Sciatic nerve (tissue), 2 donors: ENCODE measurements at places on chromosomes 5 and 9. TPM values are rescaled to one million over a fixed set of nuclear protein-coding genes. Genes with fewer than 3 reads are reported as not detected.

- DNase-seq: no peak
These were observed 4.3 kb downstream of the MCTP1 start for GRCh38 chr5:95280401-95281095.

- DNase-seq: no peak
These were observed 70.1 kb upstream of the MEF2C start for GRCh38 chr5:88952996-88953643.

DNA sequence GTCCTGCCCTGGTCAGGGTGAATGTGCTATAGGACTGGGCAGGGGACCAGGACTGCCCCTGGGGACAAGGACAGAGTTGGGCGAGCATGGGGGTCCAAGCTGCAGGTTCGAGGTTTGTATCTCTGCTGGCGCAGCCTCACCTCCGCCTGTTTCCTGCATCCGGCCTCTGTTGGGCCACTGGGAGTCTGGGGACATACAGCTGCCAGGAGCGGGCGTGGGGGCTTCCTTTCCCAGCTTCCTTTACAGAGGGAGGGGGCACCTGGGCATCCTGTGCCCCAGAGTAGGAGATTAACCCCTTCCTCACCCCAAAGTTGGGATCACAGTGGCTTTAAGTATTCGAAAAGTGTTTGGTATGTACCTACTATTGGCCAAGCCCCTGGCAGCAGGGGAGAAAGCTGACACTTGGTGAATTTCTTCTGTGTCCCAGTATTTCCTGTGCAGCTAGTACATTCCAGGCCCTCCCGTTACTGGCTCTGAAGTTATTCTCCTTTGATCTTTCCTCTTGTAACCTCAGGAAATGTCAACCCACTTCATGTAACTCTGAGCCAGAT is 19.0 kb downstream of the OLFML2A start:
- no peak for DNase-seq

GRCh38 chr5:93421468-93421867 is 159.6 kb downstream of the NR2F1-AS1 start:
- no peak for DNase-seq

NACC2 gene
- total RNA-seq: 56.8 TPM

DNA sequence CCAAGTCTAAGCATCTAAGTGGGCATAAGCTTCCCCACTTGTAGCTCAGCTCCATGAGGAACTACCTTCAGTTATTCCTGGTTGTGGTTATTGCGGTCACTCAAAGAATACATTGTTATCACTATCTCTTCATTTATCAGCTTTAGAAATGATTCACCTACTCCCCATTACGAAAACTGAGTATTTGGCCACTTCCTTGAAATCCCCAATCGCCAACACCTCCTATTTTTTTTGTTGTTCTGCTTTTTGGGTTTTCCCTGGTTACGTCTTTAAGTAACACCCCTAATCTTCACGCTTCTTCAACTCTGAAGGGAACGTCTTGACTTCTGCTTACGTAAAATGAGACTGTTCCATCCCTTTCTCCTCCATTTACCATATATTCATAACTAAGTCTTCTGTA is 20.7 kb downstream of the MAPK9 start:
- DNase-seq: no peak

DNA sequence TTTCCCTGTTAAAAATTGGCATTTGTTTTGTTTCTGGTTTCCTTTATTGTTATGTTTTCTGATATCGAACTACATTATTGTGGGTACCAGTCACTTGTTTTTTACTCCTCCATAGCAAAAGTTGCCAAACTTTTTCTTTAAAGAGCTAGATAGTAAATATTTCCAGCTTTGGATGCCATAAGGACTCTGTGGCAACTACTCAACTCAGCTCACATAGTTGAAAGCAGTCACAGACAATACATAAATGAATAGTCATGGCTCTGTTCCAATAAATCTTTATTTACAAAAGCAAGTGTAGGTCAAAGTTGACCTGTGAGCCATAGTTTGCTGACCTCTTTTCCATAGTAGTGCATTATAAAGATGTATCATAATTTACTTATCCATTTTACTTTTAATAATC is 305.0 kb downstream of the RASEF start:
- DNase-seq: no peak

- DNase-seq: peak; percentile 31
These were observed 63.1 kb downstream of the UGCG start for GRCh38 chr9:111959468-111960359.

DNA sequence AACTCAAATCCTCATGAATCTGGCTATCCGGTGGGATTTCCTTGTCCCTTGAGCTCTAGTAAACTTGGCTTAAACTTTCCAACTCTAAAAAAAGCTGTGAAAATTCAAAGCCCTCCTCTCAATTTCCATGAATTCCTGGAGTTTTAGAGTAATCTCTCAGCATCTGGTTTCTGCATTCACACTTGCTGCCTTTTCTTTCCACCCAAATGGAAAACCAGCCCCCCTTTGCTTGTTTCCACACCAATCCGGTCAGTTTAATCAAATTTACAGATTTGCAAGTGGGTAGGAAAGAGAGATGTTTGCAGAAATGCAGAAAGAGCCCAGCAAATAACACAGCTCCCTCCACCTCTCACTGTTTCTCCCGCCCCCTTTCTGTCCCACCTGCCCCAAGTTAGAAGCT is 91.1 kb downstream of the ENC1 start:
- DNase-seq: no peak

- no peak for DNase-seq
These were observed 22.9 kb downstream of the CPLX2 start for GRCh38 chr5:175894271-175894670.

RNF224 gene
- total RNA-seq: not detected

- DNase-seq: no peak
These were observed 266.1 kb downstream of the CWC27 start for GRCh38 chr5:65034813-65035209.

DNA sequence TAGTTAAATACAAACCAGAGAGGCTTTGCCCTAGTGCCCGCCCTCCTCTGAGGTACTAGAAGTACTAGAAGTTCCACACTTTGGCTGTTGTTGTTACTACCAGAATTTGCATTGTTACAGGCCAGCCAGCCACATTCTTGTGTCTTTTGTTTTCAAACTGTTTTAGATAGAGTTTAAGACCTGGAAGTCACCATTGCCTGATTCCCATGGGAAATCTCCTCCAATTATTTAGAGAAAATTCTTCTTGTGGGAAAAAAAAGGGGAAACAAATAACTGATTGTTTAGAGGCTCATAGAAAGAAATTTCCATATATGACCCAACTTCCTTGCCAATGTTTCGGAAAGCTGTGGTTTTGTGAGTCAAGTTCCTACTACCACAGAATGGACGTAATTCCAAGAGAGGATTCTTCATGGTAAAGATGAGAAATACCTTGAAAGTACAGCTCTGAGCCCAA is 252.2 kb downstream of the GOLPH3 start:
- DNase-seq: no peak

PBX3 gene
- 39.1 TPM for total RNA-seq

FOXE1 gene
- total RNA-seq: not detected

DNA sequence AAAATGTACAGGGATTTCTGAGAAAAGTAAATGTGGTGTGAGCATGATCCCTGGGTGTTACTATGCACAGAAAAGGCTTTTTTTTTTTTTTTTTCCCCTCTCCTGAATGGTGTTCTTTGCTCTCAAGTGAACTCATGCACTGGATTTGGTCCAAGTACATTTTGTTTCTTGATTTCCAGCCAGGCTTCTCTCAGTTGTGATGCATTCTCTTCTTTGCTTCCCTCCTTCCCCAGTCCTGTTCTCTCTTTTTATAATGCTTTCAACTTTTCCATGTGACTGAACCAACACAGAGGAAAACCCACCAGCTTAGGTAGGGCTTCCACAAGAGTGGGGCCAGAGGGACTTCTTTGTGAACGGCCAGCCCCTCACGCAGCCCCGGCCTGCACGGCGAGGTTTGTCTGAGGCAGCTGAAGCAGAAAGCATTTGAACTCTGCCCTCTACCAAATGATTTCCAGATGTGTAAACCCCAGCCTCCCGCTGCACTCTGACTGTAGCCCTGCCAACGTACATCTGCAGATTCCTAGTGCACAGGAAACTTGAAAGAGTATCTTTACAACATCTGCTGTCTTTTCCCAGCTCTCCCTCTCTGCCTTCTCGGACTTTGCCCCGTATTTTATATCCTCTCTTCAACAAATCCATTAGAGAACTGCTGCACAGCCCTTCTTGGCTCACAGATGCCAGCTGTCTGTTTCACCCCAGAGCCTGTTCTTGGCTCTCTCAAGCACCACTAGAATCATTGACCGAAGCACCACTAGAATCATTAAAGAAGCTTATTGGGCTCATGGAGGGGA is 71.8 kb upstream of the CD180 start:
- peak; percentile 83 for DNase-seq

HCN1 gene
- 37.3 TPM for total RNA-seq

DNA sequence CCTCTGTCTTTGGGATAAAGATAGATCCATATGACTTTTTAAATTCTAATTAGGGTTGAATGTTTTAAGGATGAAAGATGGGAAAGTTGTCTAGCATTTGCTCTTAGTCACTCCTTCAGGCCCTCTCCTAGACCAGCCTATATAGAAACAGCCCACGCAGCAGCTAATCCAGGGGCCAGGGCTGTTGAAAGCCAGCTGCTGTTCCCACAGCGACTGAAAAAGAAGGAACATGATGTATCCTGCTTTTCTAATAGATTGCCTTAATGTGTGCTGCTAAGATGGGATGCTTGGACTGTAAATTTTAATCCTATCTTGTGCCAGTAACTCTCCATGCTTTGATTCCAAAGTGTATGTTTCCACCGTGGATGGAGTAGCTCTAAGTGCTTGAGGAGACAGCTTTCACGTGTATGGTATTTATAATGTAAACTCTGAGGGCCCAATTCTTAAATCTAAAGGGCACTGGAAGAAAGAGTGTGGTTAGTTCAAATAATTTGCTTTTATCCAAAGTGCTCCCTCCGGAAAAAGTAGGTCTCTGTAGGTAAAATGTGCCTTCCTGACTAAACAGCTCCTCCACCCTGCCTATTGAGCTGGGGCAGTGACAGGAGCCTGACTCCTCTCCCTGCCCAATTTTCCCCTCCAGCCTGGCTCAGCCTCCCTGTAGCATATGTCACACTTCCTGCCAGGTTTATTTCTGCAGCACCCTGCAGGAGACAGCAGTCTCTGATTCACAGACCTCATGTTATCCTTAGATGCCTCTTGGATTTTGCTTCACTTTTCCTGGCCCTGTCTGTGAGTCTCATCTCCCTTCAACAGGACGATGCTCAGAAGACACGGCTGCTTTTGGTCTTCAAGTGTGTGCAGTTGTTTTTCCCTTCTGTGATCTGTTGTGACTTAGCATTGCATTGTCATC is 33.2 kb downstream of the SLC36A1 start:
- DNase-seq: no peak

DNA sequence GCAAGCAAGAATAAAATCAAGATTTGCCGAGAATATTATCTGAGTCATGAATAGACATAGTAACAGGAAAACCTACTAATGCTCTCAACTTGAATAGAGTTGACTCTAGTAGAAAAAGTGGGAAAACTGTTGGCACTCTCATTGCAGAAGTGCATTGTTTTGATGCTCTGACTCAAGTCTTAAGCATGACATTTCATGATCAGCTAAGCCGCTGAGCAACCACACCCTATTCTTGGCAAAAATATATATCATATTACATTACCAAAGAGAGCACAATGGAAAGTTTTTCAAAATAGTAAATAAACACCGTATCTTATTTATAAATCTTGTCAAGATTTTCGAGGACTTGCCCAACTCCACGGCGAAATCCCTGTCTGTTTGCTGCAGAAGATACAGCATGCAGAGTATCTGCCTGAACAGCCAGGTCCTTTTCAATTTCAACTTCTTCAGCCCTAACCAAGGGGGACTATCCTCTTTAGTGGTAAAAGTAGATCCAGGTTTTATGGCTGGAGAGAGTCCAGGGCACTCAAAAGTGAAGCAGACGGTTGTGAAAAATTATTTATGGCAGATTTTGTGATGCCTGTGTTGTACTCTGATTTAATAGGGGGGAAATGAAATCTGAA is 13.9 kb upstream of the ADAMTSL1 start:
- no peak for DNase-seq

- DNase-seq: no peak
These were observed 162.0 kb downstream of the SLC25A46 start for GRCh38 chr5:110900829-110901228.

GRCh38 chr5:173686950-173687349 is 70.5 kb upstream of the BOD1 start:
- DNase-seq: no peak

GRCh38 chr5:117623042-117623805 is 1048.6 kb upstream of the SEMA6A start:
- no peak for DNase-seq

SPATA31C1 gene
- not detected for total RNA-seq

- no peak for DNase-seq
These were observed 1462.1 kb upstream of the CDH9 start for GRCh38 chr5:28500511-28500910.

DNA sequence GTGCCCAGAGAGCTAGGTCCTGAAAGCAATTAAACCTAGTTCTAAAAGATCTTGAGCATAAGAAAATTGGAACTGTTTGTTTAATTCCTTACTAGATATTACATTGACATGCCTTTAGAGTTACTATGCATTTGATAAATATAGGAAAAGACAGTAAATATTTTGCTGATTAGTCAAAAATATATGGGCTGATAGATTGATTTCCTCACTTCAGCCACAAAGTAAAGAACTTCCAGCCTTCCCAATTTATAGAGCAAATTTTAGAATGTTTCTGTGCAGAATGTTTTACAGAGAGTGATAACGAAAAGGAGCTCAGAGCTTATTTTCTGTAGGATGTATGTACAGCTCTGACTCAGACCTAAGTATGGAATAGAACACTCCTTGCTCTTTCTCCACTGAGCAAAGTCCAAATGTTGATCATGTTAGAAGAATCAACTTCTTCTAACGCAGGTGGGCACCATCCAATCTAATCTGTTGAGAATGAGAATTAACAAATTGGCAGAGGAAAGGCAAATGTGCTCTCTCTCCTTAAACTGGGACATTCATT is 72.9 kb upstream of the PAM start:
- no peak for DNase-seq

- no peak for DNase-seq
These were observed 215.8 kb downstream of the ADAMTS12 start for GRCh38 chr5:33675958-33676464.

GPSM1 gene
- total RNA-seq: 43.7 TPM

SOHLH1 gene
- not detected for total RNA-seq

C5orf63 gene
- 8.9 TPM for total RNA-seq

GRCh38 chr5:117461966-117462365 is 887.3 kb upstream of the SEMA6A start:
- DNase-seq: no peak

- no peak for DNase-seq
These were observed 65.7 kb downstream of the SREK1 start for GRCh38 chr5:66209794-66210193.

DNA sequence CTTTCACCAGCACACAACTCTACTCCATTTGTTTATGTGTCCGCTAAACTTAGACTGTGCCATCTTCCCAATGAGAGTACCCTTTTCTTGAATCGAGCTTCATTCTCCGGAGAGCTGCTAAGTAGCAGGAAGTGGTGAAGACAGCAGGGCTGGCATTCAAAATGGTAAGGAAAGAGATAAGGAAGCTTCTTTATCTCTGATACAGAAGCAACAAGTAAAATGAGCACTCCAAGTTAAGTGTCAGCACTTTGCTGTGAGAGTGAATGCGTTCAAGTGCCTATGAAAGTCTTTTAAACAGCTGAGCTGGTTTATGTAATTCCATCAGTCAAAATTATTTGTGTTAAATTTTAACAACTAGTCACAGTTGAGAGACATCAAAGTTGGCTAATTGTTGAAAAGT is 386.8 kb upstream of the PTPRD start:
- DNase-seq: no peak
